ENCODE measurements at places on chromosomes 16 and 17.

DNA sequence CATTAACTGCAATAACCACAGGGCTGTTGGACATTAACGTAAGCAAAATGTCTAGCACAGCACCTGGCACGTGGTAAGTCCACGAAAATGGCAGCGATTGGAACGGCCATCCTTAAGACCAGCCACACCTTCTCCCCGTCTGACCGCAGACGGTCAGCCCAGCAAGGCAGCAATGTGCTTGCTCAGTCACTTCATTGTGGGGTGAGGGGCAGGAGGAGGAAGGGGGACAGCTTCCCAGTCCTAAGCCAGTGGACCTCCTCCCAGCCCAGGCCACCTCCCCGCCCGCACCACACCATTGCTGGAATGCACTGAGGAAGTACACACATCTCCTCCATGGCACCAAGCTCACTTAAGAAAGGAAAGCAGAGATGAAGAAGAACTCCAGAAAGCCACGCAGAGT, 8.6 kb upstream of the MYLK3 start:
- no peak for DNase-seq

GRCh38 chr16:23990507-23990906, 154.7 kb downstream of the PRKCB start:
- DNase-seq: no peak

DNA sequence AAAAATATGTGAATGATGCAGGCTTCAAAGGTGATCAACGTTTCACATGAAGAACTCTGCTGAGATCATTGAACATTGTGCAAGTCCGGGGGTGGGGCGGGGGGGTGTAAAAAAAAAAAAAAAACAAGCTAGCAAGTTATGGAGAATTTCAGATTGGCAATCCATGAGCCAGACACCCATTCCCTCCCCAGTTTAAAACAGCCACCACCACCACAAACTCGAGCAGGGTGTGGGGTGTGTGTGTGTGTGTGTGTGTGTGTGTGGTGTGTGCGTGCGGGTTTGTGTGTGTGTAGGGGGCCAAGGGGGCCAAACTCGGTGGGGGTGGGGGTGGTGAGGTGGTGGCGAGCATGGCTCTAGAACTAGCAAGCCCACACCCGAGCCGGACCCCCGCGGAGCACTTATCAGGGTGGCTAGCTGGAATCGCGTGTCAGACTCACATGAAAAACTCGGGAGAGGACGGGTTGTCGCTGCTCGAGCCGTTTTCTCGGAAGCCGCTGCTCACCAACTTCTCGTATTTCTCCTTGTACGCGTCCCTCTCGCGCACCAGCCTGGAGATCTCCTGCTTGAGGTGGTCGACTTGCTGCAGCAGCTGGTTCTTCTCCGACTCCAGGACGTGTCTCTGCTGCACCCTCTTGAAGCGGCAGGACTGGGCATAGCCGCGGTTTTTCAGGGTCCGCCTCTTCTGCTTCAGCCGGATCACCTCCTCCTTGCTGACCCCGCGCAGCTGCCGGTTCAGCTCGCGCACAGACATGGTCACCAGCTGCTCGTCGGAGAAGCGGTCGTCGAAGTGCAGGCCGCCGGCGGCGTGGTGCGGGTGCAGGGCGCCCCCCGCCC, 2.0 kb downstream of the MAF start:
- DNase-seq: no peak

DNA sequence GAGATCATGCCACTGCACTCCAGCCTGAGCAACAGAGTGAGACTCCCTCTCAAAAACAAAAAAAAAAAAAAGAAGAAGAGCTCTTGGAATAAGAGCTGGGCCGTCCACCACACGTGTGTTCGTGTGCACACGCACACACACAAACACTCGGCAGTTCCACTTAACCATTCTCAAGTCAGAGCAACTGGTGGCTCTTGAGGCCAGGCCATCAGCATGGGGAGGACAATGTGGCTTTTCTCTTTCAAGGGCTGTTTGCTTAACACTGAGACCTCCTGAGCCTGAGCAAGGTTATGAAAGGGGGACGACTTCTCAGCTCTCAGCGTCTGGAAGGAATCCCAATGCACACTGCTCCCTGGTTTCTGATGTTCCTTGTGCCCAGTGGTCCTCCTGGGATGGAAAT, 444.9 kb downstream of the SOX9 start:
- DNase-seq: no peak

- no peak for DNase-seq
Measured at GRCh38 chr17:10463402-10463801, 6.0 kb downstream of the MYH4 start.

DNA sequence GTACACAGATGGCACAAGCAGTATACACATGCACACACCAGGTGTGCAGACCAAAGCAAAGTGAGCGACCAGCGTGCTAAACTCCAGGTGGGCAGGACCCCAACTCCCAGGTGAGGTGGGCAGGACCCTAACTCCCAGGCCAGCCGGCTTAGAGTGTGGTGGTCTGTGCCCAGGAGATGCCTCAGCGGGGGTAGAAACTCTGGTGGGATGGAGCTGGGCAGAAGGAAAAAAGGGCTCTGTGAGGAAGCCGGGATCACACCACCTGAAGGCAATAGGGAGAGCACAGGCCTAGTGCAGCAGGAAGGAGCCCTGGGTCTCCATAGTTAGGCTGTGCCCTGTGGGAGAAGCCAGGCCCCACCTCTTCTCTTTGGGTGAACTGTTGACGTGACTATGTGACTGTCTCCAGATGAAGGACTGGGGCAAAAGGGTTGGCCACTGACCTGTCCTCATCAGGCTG, 1.6 kb upstream of the FOXJ1 start:
- no peak for DNase-seq

DNA sequence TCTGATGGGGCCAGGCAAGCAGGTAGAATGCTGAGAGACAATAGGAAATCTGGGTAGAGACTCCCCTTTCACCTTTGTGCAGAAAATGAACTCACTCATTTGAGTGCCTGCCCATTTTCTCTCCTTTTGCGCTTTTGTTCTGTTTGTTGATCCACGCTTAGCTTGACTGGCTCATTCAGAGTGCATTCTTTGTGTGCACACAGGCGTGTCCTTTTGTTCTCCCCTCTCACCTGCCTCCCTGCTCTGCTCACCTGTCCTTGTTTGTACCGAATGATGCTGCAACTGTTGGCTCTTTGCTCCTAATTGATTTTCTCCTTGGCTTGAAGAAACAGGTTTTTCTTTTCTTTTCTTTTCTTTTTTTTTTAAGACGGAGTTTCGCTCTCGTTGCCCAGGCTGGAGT, 15.8 kb downstream of the PGS1 start:
- no peak for DNase-seq

DNA sequence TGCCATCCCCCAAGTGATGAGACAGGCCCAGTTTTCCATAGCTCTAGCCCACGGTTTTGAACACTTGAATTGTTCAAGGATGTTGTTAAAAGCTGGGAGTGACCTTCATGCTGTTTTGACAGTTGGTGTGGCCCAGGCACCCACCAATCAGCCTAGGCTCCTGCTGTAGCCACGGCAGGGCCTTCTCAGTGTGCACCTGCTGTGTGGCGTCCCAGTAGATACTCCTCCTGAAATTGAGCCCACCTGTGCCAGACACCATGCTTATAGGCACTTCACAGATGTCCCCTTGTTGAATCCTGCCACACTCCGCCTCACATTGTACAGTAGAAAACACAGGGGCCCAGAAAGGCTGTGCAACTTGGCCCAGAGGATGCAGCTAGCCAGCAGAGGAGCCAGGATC, 86.4 kb downstream of the SOCS1 start:
- DNase-seq: no peak

- DNase-seq: no peak
Measured at GRCh38 chr17:38341035-38341721, 2.6 kb downstream of the GPR179 start.

DNA sequence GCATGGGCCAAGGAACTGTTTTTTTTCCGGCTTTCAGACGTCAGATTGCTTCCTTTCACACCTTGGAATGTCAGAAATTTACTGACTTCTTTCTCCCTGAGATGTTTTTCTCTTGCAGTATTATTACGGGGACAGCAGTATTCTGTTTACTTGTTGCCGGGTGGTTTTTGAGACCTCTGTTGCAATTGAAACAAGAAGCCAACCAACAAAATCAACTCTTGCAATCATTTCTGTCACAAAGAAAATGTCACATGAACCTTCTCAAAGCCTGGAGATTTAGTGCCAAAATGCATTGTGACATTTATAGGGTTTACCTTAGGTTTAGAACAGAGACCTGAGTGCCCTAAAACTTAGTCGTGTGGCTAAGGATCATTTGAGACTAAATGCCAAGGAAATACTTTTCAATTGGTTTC, 174.3 kb downstream of the MAP2K6 start:
- no peak for DNase-seq
